ENCODE measurements at places on chromosomes 4 and X.

GRCh38 chr4:145066063-145066501, 31.9 kb downstream of the ANAPC10 start:
- no peak for DNase-seq

DNA sequence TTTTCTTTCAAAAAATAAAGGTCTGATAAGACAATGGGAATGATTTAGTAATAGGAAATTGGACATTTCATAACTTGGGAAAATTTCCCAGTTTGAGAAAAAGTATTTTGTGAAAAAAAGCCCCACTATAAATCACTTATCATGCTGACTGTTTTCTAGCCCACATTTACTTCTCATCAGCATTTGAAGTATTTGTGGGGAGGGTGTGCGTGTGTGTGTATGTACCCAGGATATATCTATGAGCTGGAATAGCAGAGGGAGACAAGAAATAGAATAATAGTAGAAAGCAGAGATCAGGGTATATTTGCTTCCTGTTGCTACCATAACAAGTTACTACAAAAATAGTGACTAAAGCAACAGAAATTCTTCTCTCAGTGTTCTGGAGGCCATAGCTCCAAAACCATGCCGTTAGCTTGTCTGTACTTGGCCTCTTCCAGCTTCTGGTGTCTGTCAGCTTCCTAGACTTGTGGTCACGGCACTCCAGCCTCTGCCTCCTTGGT, 139.8 kb downstream of the PTTG2 start:
- no peak for DNase-seq

- DNase-seq, result no peak
Measured at GRCh38 chr4:10670321-10670720, 14.2 kb downstream of the CLNK start.

GRCh38 chr4:140223056-140223810, 69.2 kb upstream of the MAML3 start:
- no peak for DNase-seq

Measured in CD4-positive, alpha-beta T cell treated with Interleukin-4 for 4 hours (primary cell).